ENCODE measurements at places on chromosomes 4 and X.

DNA sequence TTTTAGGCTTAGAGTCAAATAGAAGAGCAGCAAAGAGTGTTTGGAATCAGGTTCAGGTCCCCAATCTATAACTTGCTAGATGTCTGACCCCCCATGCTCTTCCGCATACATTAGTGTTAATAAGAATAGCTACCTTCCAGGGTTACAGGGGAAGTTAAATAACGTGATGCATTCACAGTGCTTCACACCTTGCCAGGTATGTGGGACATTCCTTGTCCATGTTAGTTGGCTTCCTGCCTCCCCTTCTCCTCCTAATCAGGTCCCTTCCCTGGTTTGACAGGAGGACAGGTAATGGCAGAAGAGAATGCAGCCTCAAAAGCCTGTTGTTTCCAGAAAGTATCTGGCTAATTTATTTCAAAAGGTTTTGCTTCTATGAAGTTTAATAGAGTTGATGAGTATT, 248.7 kb downstream of the MID1IP1 start:
- DNase-seq: no peak

DNA sequence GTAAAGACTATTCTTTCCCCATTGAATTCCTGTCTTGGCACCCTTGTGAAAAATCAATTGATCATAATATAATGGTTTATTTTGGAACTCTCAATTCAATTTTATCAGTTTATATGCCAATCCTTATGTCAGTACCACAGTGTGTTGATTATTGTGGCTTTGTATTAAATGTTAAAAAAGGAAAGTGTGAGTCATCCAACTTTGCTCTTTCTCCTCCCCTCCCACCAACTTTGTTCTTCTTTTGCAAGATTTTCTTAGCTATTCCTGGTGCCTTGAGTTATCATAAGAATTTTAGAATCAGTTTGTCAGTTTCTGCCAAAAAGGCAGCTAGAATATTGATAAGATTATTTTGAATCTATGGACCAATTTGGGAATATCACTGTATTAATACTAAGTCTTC, 11.2 kb upstream of the RNF175 start:
- no peak for DNase-seq

GRCh38 chr4:3793545-3793944, 27.4 kb downstream of the ADRA2C start:
- DNase-seq: no peak

- no peak for DNase-seq
Measured at GRCh38 chrX:33126469-33126868, 84.9 kb downstream of the DMD start.

DNA sequence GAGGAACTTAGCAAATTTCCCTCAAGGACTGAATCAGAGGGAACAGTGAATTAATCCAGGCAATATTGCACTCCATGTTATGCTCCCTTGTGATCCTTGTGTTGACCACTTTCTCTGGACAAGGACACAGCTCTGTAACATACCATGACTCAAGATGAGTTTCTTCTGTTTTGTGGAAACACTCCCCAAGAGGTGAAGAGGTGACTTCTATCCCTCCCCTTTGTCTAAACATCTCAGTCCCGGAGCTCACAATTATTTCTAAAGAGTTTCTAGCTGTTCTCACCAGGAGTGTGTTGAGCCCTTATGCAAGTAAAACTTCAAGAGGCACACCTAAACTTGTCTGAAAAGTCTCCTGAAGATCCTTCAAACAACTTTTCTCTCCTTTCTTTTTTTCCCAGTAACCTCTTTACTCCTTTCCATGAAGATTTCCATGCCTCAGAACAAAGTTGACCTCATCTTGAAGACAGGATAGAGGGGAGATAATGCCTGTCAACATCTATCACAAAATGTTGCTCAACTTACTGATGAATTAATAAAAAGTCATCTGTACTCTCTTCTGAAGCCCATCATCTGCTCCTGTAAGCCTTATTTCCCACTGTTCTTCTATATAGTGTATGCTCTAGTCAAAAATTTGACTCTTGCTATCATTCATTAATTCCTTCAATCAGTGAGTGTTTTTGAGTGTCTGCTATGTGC, 429.1 kb downstream of the SPRY1 start:
- no peak for DNase-seq

- DNase-seq: no peak
Measured at GRCh38 chr4:65510976-65511375, 159.3 kb downstream of the EPHA5 start.

GRCh38 chr4:38902695-38903094, 35.1 kb downstream of the FAM114A1 start:
- DNase-seq: no peak

DNA sequence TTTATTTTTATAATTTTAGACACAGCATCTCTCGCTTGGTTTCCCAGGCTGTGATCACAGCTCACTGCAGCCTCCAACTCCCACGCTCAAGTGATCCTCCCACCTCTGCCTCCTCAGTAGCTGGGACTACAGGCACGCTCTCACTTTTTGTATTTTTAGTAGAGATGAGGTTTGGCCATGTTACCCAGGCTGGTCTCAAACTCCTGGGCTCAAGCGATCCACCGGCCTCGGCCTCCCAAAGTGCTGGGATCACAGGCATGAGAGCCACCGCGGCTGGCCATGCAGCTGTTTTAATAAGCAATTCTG, 39.1 kb downstream of the DHRSX start:
- DNase-seq: no peak

DNA sequence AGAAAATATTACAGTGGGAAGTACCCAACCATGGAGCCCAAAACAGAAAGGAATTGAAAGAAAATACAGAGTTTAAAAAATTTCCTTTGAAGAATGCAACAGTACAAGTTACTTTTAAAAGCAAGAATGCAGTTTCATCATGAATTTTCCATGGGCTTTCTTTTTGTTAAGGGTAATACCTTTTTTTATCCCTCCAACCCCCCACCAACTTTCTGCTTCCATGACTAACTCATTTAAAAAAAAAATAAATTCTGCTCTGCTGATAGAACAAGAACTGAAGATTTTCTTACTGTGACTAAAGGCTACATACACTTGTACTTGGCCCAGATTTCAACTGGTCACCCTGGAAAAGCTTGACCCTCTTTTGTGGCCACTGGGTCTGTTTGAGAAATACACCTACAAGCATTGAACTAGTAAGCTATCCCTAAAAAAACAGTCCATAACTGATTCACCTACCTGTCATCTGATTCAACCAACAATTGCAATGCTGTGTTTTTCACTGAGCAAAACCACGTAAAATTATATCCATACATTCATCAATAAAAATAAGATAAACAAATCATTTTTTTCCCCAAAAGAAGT, 214.2 kb downstream of the NSUN7 start:
- DNase-seq: no peak

- no peak for DNase-seq
Measured at GRCh38 chrX:151563449-151563848, at the start of gene PASD1. Gene PASD1 (plus strand): TSS chrX:151563675. CDS start chrX:151601554, 37,879 bp downstream.

DNA sequence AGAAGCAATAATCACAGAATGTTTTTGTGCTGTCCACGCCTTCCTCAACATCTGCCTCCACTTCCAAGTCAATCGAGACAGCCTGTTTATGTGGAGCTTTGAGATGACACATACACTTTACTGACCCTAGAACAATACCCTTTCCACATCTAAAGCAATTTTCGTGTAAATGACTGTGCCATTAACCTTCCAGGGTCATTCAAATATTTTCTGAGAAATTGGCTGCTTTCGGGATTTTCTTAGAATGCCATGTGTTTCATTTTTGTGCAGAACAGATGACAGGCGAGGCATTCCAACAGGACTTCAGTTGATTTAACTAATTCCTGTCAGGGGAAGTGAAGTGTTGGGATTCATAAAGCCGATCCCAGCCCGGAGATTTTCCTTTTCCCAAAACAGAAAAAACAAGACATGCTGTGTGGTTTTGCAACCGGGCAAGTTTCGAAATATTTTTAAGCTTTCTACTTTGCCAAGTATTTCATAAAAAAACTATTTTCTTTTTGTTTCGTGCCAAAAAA, 73.9 kb downstream of the SORBS2 start:
- no peak for DNase-seq

DNA sequence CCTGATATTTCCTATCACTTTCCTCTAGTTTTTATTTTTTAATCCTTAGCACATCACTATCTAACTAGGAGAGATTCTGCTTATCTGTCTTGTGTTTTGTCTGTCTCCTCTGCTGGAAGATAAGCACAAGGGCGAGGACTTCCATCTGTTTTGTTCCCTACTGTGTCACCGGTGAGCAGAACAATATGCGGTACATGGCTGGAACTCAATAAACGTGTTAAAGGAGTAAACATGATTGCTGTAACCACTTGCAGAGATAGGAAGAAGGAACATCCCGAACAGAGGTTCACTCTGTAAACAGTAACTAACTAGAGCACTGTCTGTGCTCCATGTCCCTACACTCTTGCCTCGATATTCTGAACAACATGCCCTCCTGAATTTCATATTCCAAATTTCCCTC, 5.2 kb downstream of the HS3ST1 start:
- DNase-seq: no peak

GRCh38 chr4:109046471-109047201, 255.8 kb downstream of the COL25A1 start:
- DNase-seq: no peak

DNA sequence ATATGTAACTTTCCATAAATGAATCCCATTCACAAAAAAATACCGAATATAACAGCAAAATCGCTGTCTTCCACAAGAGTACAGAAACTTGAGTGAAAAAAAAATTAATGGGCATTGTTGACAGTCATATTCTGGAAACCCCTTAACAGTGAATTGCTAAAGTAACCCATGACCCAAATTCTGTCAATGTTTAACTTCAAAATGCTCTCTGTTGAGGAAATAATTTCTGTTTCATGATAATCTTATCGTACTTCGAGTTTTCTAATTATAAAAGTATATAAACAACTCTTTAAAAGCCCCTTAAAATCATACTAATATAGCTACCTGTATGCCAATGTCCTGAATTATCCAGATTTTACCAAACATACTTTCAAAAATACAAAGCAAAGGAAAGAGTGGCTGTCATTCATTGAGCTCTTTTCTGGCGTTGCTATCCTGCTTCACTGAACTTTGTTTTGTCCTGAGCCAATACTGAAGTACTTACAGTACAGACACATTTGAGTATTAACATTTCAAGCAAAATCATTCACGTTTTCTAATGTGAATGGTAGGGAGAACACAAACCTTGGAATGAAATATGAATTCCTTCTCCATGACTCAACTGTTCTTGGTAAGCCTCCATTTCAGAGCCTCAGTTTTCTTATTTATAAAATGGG, 2.4 kb downstream of the XAGE3 start:
- DNase-seq: no peak

DNA sequence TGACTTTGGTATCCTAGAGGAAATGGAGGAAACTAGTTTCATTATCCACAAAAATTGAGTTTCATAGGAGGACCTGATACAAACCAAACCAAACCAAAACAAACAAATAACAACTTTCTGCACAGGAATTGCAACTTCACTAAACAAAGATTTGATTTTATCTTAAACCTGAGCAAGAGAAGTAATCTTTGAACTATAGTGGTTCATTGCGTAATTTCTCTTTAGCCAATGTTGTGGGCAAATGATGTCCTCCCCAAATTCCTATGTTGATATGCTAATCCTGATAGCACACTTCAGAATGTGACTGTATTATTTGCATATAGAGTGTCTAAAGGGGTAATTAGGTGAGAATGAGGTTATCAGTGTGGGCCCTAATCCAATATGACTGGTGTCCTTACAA, 102.4 kb downstream of the CAMK2D start:
- DNase-seq: no peak

- DNase-seq: no peak
Measured at GRCh38 chr4:4327652-4328121, 37.6 kb downstream of the ZBTB49 start.

- DNase-seq: no peak
Measured at GRCh38 chr4:142690406-142691163, 155.5 kb downstream of the INPP4B start.

DNA sequence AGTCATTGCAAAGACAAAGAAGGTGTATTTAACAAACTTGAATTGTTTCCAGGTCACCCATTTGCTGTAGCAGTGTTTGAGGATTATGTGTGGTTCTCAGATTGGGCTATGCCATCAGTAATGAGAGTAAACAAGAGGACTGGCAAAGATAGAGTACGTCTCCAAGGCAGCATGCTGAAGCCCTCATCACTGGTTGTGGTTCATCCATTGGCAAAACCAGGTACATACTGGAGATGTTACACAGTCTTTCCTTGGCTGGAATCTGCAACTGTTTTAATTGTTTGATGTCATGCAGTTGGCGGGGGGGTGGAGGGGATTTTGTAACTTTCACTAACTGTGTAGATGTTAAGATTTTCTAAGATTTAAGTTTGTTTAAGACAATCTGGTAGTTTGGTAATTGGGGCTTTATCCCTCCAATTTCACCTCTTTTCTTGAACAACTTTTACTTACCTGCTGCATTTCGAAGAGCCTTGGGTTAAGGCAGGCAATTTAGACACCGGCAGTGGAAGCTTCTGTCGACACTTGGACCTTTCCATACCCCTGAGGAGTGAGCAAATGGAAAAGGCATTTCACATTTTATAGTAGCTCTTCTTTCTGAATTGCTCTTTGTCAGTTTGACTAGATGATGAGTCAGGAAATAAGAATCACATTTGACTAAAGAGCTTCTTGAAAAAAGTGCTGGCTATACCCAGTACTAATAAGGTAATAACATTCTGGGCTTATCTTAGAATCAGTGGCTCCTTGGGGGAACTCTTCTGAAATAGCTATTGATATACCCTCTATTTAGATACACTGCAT, 67.4 kb downstream of the EGF start:
- no peak for DNase-seq

- no peak for DNase-seq
Measured at GRCh38 chr4:69058410-69059059, 37.7 kb upstream of the UGT2B7 start.

DNA sequence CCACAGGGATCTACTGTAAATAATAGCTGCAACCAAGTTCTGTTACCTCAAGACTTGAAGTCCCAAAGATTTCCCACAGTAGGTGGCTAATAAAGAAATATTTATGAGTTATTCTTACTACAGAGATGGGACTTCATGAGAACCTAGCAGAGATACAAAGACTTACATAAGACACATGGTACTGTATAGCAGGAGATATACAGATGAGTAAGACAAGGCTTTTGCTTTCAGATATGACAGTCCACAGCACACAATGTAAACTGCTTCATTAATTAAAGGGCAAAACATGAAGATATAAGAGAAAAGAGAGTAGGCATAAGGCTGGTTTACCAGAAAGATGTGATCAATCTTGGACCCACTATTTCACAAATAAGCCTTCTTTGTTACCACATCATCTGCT, 6.6 kb downstream of the ANKRD17 start:
- DNase-seq: no peak

GRCh38 chr4:25861280-25861950, 1.4 kb downstream of the SEL1L3 start:
- DNase-seq: no peak

- DNase-seq: no peak
Measured at GRCh38 chrX:71615954-71616353, 2.4 kb downstream of the CXCR3 start.

GRCh38 chr4:145680902-145681301, 956 bp downstream of the C4orf51 start:
- DNase-seq: no peak

Measured in stimulated activated CD4-positive, alpha-beta T cell treated with anti-CD3 and anti-CD28 coated beads, Interleukin-1b, Interleukin-23, amount 100 ng/mL, for 1 hour (primary cell).